Cortex of kidney (tissue), 1 donor: ENCODE measurements at places on chromosomes 6 and 20.

GRCh38 chr6:25689966-25690365 is 38.0 kb downstream of the SCGN start:
- DNase-seq: no peak

DNA sequence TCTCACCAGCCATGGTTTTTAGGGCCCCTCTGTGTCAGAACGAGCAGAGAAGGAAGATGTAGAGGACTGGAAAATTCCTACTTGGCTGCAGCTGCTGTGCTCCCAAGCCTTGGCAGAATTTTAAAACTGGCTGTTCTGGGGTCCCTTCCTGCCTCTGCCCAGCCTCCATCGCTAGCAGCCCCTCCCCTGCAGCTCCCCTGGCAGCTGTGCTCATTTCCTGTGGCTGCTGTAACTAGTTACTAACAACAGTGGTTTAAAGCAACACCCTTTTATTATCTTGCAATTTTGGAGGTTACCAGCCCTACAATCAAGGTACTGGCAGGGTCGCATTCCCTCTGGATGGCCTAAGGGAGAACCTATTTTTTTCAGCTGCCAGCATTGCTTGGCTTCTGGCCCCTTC is 3.7 kb upstream of the CST11 start:
- DNase-seq: no peak

DNA sequence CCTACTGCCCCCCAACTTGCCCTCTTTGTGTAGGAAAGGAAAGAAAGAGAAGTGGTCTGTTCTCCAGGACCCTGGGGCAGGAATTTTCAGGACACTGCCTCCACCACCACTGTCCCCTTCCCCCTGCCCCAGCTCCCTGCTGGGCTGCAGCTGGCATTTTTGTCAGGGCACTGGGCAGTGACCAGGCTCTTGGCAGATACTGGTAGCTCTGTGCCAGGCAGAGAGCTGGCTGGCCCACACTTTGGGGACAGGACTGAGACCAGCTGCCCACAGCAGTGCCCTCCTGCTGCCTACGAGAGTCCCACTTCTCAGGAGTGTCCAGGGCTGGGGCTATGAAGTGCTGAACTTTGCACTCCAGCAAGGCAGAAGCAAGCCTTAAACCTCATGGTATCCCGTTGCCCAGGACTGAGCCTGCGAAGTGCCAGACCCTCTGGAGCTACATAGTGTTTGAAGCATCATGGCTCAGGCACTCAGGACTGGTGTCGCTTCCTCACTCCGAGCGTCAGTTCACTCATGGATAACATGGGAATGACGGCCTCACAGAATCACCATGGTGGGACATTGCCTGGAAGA is 19.3 kb downstream of the SLC13A3 start:
- DNase-seq: no peak

GRCh38 chr6:117530467-117531242 is 48.2 kb downstream of the DCBLD1 start:
- DNase-seq: no peak

DNA sequence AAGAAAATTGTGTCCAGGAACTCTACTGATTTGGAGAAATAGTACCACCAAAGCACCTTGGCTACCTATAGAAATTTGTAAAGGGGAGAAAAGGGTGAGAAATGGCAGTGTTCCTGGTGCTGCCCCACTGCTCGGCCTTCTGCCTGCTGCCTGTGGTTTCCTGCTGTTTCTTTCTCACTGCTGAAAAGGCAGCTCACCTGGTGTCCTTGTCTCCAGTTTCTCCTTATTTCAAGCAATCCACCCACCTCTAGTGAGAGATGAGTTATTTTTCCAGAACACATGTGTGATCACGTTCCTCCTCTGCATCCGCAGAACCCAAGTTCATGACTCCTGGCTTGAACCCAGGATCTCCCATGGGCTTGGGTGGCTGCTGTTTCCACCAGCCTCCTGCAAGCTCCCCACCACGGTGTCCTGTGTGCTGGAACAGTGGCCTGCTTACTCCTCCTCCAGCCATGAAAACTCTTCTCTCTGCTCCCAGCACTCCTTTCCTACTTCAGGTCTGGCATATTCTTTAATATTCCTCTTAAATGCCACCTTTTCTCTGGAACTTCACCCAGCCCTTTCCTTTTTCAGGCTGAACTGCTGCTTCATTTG is 48.9 kb downstream of the ELOVL2 start:
- no peak for DNase-seq

DNA sequence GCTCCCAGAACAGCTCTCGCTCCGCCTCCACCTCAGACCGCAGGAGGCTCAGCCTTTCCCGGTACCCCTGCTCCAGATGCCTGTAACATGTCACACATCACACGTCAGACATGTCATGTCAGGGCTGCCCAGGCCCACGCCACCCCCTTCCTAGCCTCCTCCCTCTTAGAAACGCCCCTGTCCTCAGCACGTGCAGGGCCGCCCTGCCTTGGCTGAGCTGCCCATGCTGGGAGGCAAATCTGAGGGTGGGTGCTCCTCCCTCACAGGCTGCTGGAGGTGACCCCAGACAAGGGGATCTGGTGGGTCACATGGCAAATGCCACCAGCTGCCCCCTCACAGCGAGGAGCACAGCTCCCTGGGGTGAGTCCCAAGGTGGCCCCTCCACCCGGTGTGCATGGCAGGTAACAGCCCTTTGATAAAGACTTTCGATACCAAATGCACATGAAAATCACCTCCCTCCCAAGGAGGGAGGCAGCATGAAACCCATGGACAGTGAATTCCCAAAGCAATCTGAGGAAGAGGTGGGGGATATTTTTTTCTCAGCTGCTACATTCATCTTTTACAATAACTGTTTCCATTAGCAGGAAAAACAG is 84.1 kb downstream of the GINS1 start:
- DNase-seq: no peak

GRCh38 chr6:76518443-76518842 is 446.0 kb upstream of the IMPG1 start:
- no peak for DNase-seq

DNA sequence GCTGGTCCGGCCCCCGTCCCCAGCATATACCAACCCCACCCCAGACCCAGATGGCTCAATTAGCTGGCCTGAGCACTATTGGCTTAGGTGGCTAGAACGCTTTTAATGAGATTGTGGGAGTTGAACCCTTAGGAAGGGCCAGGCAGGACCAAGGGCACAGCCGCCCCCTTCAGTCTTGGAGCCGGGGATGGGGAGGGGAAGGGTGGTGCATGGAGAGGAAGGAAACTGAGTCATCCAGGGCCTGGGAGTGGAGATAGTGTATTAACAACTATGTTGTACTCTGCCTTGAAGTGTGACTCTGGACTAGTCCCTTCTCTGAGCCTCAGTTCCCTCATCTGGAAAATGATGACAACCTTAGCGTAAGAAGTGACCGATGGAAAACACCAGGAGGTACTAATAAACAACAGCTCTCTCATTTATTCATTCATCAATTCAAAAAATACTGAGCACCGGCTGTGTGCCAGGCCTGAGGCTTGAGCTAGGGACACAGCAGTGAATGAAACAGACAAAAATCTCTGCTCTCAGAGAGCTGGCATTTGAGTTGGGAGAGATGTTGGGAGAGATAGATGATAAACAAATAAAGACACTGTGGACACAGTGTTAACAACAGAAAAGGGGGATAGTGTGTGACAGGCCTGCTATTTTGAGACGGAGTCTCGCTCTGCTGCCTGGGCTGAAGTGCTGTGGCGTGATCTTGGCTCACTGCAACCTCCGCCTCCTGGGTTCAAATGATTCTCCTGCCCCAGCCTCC is 11.5 kb downstream of the PEDS1 start:
- DNase-seq: no peak

DNA sequence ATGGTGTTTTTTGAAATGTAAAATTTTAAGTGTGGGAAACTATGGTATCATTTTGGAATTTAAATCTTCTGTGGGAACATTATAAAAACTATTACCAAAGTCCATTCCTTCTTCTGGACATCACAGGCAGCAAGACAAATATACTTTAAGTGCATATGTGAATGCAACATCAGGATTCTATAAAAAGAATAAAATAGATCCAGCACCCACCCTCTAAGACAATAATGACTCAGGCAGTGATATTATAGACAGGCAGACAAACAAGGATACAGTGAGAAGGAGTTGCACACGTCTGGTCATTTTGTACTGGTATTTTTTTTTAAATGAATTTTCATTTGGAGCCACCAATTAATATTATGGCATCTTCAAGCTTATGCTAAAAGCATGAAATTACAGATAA is 21.1 kb upstream of the NEDD9 start:
- DNase-seq: no peak

GRCh38 chr6:16747232-16748024 is 13.8 kb downstream of the ATXN1 start:
- no peak for DNase-seq

DNA sequence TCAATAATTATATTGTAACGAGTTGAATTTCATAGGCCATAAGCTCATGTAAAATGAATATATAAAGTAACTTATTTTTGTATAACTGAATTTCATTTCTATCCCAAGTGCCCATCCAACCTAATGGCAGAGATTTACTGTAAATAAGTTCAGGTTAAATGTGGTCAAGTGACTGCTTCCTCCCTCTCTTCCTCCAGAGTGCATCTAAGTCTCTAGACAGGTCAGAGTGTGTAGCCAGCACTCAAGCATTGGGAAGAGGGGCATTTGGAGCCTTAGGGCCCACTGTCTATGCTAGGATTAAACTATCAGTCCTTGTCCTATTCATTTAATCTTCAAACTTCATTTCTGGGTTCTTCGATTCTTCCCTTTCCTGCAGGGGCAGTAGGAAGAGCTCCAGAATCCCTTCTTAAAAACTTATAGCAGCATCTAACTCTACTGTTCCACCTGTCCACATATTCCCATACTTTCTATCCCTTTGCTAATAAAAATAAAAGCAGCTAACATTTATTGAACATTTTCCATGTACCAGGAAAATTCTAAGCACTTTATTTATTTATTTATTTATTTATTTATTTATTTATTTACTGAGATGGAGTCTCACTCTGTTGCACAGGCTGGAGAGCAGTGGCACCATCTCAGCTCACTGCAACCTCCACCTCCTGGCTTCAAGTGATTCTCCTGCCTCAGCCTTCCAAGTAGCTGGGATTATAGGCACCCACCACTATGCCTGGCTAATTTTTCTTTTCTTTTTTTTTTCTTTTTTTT is 36.1 kb upstream of the TOP1 start:
- DNase-seq: no peak

- no peak for DNase-seq
Measured at GRCh38 chr6:92922216-92922806, 497.0 kb downstream of the EPHA7 start.

DNA sequence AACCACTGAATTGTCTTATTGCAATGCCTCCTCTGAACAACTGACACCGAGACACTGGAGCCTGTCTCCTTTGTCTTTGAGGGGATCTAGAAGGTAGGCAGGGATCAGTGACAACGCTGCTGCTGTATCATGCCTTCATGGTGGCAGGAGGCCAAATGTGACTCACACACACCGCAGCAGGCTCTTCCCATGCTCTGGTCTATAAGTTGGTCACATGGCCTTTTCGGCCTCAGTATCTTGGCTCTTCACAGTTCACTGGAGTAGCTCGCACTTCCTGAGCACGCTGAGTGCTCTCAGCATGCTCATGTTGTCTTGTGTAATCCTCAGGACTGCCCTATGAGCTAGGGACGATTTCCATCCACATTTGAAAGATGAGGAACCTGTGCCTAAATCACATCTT is 167.4 kb upstream of the PCSK2 start:
- no peak for DNase-seq

DNA sequence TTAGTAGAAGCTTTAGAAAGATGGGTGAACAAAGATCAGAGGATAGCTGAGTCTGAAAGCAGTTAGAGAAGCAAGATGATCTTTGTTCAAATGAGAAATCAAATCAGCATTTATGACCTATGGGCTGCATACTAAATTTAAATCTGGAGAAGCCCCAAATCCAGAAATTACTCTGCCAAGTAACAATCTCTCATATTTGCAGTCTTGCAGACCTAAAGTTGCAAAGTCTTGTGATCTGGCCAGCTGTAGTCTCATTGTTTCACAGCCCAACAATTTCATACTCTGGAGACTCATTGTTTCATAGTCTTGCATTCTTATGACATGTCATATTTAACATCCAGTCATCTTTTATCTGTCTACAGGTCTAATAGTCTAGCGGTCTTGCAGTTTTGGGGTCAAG is 364.9 kb upstream of the RSPO3 start:
- DNase-seq: no peak

- DNase-seq: no peak
Measured at GRCh38 chr6:21134356-21134755, 459.2 kb upstream of the SOX4 start.

DNA sequence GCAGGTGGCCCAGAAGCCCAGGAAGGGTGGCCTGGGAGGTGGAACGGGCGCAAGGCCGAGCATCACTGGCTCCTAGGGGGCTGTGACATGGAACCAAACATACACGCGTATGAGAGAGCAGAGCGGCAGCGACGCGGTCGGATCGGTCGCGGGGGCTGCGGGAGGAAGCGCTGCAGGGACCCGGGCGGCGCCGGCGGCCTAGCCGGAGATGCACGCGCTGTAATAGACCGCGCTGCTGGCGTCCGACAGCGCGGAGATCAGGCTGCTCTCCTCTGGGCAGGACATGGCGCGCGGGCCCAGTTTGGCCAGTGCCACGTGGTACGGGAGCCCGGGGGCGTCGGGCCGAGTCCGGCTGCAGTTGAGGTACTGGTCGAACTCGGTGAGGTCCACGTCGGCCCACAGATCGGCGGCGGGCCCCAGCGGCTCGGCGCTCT is 1.5 kb downstream of the SOX18 start:
- DNase-seq: no peak

DNA sequence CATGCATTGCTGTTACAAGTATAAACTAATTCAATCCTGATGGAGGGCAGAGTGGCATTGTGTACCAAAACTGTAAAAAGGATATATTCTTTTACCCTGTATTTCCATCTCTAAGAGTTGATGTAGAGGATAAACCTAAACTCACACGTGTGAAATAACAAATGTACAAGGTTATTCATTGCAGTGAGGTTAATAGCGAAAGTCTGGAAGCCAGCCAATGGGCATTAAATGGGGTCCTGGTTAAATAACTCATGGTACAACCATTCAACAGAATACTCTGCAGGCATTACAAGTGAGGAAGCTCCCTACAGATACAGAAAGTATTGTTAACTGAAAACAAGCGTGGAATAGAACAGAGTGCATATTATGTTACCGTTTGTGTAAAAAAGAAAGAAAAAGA is 56.9 kb downstream of the BCAS1 start:
- DNase-seq: no peak

- DNase-seq: no peak
Measured at GRCh38 chr20:60407938-60408337, 449.7 kb downstream of the CDH26 start.

DNA sequence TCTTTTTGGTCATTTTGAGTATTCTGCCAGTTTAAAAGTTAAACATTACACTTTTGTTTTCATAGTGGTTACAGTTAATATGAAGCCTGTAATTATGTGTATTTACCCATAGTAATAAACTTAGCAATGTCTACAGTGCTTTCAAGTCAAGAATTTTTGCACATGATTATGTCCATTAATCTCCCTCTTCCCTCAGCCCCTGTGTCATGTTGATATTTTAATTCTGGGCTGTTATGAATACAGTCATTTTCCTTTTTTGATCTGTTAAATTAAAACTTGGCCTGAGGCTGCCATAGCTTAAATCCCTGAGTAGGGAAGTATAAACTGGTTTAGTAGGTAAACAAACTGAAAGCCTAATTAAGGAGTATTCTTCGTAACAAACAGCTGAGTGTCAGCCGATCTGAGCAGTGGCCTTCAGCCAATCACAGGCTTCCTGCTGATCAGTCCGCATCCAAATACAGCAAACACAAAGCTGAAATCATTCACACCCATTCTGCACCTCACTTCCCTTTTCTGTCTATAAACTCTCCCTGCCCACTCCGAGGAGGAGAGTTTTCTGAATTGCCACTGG is 9.5 kb upstream of the SFT2D1 start:
- DNase-seq: no peak
